ENCODE measurements at places on chromosomes 6 and 20. TPM values are rescaled to one million over a fixed set of nuclear protein-coding genes. Genes with fewer than 3 reads are reported as not detected.
A peak's percentile ranks its signal among the peaks of the same experiment; 100 is the strongest.

Gene ZNF311
- total RNA-seq: 3.8 TPM

Gene ATP6V1G2
- 0.51 TPM for total RNA-seq

Gene PTK6
- total RNA-seq: 107 TPM

Gene CRISP2
- total RNA-seq: not detected

Gene FAXC
- 3.2 TPM for total RNA-seq

Gene LCA5
- total RNA-seq: 2.9 TPM

Gene C6orf52
- 2.1 TPM for total RNA-seq

Gene VIP
- under 0.01 TPM for total RNA-seq

Gene DEFB132
- not detected for total RNA-seq

Gene GABRR2
- total RNA-seq: under 0.01 TPM

Gene MUCL3
- total RNA-seq: under 0.01 TPM

Gene SFT2D1
- 47.9 TPM for total RNA-seq

DNA sequence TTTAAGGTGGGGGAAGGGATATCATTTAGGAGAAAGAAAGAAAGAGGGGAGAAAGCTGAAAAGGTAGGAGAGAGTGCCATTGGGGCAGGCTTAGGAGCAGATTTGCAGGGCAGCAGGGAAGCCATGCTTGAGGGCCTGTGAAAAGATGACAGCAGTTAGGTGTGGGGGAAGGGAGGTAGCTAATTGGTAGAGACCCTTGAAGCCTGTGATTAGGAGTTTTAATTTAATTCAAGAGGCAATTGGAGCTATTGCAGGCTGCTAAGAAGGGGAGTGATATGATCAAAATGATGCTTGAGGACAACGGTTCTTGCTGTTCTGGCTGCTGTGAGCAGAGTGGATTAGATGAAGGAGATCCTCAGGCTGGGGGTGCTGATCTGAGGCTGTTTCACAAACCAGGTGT is 24.5 kb upstream of the SEC63 start:
- DNase-seq: no peak

GRCh38 chr6:36025260-36025931 is 955 bp upstream of the SLC26A8 start:
- DNase-seq: no peak

DNA sequence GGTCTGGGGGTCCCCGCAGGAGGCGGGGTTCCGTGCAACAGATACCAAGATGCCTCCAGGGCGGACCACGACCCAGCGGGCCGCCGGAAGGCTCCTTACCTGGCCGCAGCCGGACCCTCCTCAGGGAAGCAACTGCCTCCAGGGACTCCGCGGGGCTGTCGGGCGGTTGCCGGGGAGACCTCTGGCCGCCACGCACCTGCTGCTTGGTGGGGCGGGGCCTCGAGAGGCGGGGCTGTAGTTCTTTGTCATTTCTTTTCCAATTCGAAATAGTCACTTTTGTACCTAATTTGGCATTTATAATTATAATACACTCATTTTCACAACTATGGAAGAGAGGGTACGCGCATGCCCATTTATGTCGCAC is 647 bp downstream of the AK9 start:
- no peak for DNase-seq

DNA sequence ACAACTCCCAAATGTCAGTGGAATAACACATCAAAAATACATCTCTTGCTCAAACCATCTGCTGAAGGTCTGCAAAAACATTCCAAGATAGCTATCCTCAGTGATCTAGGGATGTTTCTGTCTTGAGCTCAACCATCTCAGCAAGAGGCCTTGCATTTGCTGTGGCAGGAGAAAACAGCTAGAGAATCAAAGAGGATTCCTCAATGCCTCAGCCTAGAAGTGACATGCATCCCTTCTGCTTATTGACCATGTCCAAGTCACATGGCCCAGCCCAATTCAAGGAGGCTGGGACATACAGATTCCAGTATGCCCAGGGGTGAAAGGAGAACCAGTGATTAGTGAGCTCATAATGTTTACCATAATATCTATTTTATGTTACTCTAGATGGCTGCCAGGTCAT is 269.5 kb downstream of the PLCB1 start:
- DNase-seq: peak; percentile 5

- DNase-seq: peak; percentile 42
Observed at GRCh38 chr6:85449818-85450759, at the start of gene NT5E. Gene NT5E, plus strand, starts transcription at chr6:85450083. Its CDS starts 57 bp downstream, at chr6:85450140.

GRCh38 chr20:22684072-22684762 is 99.8 kb upstream of the FOXA2 start:
- DNase-seq: peak; percentile 59

- no peak for DNase-seq
Observed at GRCh38 chr20:4942331-4942730, 59.0 kb downstream of the SLC23A2 start.

DNA sequence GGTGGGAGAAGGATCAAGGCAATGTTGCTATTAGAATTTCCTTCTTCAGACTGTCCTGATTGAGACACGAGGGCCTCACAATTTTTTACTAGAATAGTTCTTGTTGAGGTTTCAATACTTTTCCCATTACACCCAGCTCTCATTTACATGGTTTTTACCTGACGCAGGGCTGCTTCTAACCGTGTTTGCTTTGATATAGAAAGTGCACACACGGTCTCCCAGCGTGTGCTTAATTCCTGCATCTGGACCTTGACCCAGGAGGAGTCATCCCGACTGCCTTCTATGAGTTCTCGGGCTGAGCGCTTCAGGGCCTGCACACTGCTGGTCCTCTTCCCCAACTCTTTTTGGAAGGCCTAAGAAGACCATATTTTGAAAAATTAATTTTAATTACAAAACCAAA is 160.2 kb downstream of the DST start:
- DNase-seq: no peak

DNA sequence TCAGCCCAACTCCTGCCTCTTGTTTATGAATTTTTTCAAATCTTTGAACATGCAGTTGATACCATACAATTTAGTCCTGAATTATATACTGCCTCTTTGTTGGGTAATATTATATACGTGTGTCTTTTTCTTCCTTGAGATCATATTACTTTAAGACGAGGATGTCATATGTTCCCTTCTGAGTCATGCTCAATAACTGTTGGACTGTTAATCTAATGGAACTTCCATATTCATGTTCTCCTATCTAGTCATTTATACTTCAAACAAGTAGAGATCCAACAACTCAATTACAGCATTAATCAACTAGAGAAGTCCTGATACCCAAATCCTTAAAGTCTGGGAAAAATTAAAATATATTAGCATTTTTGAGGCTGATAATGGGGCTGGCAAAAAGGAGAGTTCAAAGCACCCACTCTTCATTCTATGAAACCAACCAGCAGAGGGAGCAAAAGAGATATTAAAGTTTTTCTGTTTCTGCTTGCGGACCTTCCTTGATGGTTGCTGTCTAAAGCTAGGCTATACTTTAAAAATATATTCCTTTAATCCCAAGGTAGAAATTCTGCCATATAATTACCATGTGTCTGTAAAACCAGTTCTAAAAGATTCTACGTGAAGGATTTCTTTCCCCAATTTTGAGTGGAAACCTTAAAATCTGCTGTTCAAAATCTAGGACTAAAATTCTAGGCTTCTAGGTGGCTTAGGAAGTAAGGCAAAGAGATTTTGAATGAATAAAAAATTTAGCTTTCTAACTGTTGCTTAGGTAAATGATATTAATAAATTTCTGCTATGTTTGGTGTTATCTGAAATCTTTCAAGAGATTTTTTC is 498.9 kb downstream of the BCKDHB start:
- peak; percentile 82 for DNase-seq

- DNase-seq: no peak
Observed at GRCh38 chr6:40930045-40930444, 109.0 kb downstream of the UNC5CL start.

GRCh38 chr20:33566781-33567603 is 77.1 kb downstream of the CBFA2T2 start:
- no peak for DNase-seq

GRCh38 chr20:43492101-43492500 is 15.4 kb upstream of the L3MBTL1 start:
- peak; percentile 98 for DNase-seq

DNA sequence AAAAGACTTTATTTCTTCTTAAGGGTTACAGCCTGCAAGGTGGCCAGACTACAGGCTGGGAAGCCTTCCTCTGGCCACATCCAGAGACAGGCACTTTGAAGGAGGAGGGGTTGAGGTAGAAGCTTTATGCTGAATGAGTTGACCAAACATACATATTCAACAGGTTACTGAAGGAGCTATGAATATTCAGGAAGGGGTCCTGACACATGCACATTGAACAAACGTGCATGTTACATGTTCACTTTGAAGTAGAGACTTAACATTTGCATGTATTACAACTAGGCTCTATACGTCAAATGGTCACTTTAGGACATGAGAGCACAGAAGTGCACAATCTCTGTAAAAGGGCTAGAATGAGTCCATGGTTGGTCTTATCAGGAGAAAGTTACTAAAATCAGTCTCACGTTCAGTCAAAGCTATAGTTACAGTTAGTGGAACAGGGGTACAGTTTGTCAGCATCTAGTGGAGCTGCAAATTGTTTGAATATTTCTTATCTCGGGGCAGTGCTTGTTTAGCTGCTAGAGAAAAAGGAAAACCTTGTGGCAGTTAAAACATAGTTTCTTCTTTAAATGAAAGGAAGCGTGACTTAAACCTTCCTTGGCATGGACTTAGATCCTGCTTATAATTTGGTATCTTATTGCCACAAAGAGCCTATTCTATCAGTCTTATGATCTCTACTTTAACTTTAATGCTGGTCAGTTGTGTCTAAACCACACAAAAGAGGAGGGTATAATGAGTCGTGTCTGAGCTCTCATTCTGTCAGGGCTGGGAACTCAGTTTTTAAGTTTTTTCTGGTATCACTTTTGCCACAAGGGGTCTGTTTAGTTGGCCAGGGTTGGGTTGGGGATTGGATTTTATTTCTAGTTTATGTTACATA is 4.6 kb upstream of the ZSCAN9 start:
- no peak for DNase-seq

- no peak for DNase-seq
Observed at GRCh38 chr6:40512340-40512739, 74.8 kb downstream of the LRFN2 start.

DNA sequence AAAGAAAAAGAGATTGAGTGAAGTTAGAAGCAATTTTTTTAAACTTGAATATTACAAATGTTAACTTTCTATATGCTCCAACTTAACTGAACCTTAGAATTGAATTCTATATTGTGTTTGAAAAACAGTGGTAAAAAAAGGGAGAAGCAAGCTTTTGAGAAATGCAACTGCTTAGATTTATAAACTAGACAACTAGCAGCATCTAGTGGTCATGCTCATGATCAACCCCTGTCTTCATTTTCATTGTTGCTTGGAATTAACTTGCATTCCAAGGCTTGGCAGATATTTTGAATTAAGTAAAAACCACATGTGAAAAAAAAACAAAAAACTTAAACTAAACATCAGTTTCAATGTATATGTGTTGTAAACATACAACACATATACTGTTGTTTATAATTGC is 113.1 kb downstream of the C6orf58 start:
- peak; percentile 29 for DNase-seq

- DNase-seq: no peak
Observed at GRCh38 chr6:137701942-137702341, 165.1 kb upstream of the TNFAIP3 start.

GRCh38 chr20:59391975-59392374 is 91.6 kb downstream of the EDN3 start:
- DNase-seq: no peak

DNA sequence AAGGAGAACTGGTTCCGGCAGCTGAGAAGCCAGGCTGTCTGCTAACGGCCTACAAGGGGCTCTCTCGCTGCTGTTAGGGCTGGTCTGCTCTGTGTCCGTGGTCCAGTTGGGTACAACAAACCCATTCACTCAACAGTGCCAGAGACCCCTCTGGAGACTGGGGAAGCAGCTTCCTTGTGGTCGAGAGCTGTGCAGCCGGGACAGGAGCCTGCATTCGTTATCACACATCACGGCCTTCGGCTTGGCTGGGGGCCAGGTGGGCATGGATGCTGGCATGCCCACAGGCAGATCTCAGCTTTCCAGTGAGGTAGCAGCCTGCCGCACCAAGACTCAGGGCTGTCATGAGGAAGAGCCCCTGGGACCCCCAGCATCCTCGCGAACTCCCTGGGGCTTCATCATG is 124.7 kb downstream of the PREX1 start:
- no peak for DNase-seq

- DNase-seq: no peak
Observed at GRCh38 chr6:18507018-18507415, 119.9 kb downstream of the RNF144B start.

- DNase-seq: no peak
Observed at GRCh38 chr20:43917380-43917779, 2.7 kb downstream of the TOX2 start.

DNA sequence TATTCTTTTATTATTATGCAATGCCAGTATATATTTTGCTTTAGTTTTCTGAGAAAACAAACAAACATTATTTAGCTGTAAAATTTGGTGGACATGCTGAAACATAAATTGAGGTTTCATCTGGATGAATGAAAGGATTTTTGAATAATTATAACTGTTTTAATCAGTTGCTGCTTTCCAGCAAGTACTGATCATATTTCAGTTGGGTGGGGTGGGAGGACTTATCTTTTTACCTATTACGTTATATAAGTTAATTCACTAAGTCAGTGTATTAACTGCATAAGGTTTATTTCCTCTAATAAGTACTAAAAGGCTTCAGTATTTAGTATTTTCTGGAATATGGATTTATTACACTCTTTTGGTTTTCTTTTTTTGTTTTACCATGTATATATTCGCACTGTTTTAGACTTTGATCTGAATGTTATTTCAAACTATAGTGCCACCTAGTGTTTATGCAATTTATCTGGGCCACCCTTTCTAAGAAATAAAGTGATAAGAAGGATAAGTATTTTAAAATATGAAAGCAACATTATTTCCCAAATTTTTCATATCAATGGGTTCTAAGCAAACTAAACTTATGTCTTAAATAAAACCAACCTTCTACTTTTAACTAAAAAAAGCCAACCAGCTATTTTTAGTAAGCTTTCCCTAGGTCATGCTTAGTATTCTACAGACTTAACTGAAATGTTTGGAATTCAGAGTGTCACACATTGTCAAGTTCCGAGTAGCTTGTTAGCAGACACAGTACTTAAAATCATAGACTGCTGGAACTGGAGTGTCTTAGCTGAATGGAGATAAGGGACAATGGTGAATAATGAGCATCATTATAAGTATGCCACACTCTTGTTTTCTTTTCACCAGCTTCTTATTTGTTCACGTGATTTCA is 105.4 kb upstream of the MCHR2 start:
- peak; percentile 51 for DNase-seq

- DNase-seq: no peak
Observed at GRCh38 chr6:166754218-166755030, 127.4 kb upstream of the RPS6KA2 start.

Data from bronchial epithelial cell (primary cell).